HCT116 (cell line): ENCODE measurements at places on chromosomes 5 and 9.
A peak's percentile ranks its signal among the peaks of the same experiment; 100 is the strongest.

DNA sequence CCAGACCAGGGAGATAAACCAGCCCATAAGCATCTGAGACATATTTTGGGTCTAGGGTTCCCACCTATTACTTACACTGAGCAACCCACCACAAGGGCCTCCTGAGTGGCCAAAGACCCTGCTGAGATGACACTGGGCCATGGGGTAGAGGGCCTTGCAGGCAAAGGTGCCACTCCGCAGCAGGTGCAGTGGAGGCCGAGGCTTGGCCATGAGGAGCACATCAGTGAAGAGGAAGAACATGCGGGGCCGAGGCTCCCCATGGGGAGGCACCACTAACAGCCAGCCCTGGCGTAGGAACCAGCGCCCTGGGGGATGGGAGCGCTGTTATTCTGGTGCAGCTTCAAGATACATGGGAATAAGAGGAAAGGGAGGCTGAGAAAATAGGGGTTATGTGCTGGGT lies 2.6 kb downstream of the ARHGEF39 start:
- no peaks in the 10 kb centered on the region for H3K27me3 ChIP-seq
- H3K36me3 ChIP-seq, result peaks cover 6% of the 10 kb centered on the region
- H3K4me1 ChIP-seq, result peaks cover 59% of the 10 kb centered on the region
- peak overlapping the region; percentile 33; the same call in 1 of the 2 replicates for H3K27ac ChIP-seq
- no peak for DNase-seq

- no peaks in the 10 kb centered on the region for H3K36me3 ChIP-seq
- DNase-seq, result peak; percentile 60
- peak overlapping the region; percentile 19; the same call in 1 of the 2 replicates for H3K4me3 ChIP-seq
- H3K27me3 ChIP-seq, result no peaks in the 10 kb centered on the region
- peaks cover 42% of the 10 kb centered on the region for H3K4me1 ChIP-seq
These were observed 39.9 kb upstream of the PAM start for GRCh38 chr5:102715082-102715807.

DNA sequence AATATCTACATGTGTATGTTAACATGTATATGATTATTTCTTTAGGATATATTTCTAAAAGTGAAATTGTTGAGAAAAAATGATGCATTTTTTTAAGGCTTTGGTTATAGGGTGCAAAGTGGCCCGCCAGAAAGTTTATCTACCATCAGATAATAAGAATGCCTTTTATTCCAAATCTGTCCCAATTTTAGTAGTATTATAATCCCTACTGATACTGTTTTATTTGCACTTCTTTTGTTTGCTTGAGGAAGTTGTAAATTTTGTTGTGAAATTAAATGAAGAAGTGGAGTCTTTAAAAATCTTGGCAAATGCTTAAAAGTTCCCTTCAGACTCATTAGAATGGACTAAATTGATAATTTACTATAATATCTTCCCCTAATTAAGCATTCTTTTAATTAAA lies 73.0 kb downstream of the NIPBL start:
- H3K36me3 ChIP-seq, result no peaks in the 10 kb centered on the region
- H3K4me3 ChIP-seq, result no peak overlapping the region
- H3K4me1 ChIP-seq, result peaks cover 13% of the 10 kb centered on the region
- H3K27me3 ChIP-seq, result no peaks in the 10 kb centered on the region

DNA sequence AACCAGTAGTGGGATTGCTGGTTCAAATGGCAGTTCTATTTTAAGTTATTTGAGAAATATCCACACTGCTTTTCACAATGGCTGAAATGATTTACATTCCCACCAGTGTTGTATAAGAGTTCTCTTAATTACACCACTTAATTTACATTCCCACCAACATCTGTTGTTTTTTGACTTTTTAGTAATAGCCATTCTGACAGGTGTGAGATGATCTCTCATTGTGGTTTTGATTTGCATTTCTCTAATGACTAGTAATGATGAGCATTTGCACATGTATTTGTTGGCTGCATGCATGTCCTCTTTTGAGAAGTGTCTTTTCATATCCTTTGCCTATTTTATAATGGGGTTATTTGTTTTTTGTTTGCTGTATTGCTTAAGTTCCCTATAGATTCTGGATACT lies 688.3 kb downstream of the PRR16 start:
- no peak overlapping the region for H3K27ac ChIP-seq
- DNase-seq, result no peak
- no peaks in the 10 kb centered on the region for H3K36me3 ChIP-seq

GRCh38 chr9:97528529-97529230 lies 27.2 kb downstream of the TMOD1 start:
- no peaks in the 10 kb centered on the region for H3K36me3 ChIP-seq
- no peak for DNase-seq
- no peak overlapping the region for H3K4me3 ChIP-seq
- peaks cover 6% of the 10 kb centered on the region; the same call in 1 of the 2 replicates for H3K4me1 ChIP-seq
- H3K27me3 ChIP-seq, result no peaks in the 10 kb centered on the region

DNA sequence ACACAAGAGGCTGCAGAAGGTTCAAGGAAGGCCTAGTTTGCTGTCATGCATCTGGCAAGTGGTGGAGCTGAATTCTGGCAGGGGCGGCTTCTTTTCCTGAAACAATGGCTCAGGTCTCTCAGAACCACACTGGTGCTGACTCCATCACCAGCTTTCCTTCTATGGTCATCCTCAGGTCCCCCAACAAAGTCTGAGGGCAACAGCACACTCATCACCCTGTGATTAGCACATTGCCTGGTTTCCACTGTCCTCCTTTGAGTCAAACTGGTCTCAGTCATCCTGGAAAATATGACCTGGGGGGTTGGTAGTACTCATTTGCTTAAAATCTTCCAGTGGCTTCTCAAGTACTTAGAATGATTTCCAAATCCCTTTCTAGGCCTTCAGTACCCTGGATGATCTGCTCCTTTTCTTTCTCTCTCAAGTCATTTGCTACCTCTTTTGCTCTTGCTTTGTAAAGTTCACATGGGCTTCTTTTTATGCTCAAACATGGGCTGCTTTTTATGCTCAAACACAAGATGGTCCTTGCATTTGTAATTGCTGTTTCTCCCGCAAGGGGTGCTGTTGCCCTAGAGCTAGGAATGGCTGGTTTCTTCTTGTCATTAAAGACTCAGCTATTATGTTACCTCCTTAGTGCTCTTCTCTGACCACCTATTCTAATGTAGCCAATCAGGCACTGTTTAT lies 144.9 kb downstream of the ALDH1A1 start:
- no peak overlapping the region for H3K4me3 ChIP-seq
- no peaks in the 10 kb centered on the region for H3K4me1 ChIP-seq
- H3K27me3 ChIP-seq, result no peaks in the 10 kb centered on the region

- H3K27ac ChIP-seq, result no peak overlapping the region
- H3K4me1 ChIP-seq, result peaks cover 15% of the 10 kb centered on the region; the same call in 1 of the 2 replicates
- no peak for DNase-seq
- H3K4me3 ChIP-seq, result no peak overlapping the region
- no peaks in the 10 kb centered on the region for H3K36me3 ChIP-seq
These were observed 184.1 kb downstream of the CCDC192 start for GRCh38 chr5:127887282-127887681.

DNA sequence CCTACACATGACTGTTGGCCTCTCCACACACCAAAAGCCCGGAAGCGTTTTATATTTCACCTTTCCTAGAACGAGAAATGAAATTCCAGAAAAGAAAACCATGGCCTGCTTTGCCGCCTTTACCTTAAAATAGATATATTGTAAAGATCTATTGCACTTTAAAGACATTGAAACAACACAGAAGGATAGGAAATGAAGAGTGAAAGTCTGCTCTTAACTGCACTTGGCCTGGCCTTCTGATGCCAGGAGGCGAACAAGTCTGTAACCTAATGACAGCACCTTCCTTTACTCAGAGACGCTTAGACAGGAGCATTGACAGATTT lies 6.7 kb downstream of the PRDM6 start:
- H3K27me3 ChIP-seq, result no peaks in the 10 kb centered on the region
- no peak for DNase-seq
- H3K27ac ChIP-seq, result no peak overlapping the region
